ENCODE measurements at places on chromosomes 11 and 22.

DNA sequence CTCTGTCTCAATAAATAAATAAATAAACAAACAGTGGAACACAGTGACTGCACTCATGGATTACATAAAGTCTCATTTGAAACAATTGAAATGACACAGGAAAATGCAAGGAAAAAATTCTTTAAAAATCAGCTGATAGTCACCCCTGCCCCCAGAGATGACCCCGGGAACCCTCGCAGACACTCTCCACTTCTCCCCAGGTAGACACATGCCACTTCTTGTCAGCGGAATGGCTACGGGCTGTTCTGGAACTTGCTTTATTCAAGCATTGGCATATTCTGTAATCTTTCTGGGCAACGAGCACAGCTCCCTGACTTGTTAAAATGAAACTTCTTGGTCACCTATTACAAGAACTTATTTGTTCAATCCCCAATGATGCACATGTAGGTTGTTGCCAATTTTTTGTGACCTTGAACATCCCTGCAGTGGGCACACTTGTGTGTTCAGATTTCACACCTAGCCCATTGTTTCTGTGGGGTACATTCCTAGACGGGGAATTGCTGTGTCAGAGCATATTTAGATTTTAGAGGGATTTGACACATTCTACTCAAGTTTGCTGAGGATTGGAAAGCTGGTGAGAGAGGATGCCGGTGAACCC, 32.8 kb downstream of the MYEOV start:
- no peak for DNase-seq

GRCh38 chr11:74077193-74077592, 68.3 kb upstream of the UCP3 start:
- no peak for DNase-seq

- DNase-seq = peak; percentile 21
These were observed 5.4 kb upstream of the PAX6 start for GRCh38 chr11:31816468-31817053.

GRCh38 chr11:92460213-92460612, 235.6 kb downstream of the FAT3 start:
- DNase-seq = no peak

DNA sequence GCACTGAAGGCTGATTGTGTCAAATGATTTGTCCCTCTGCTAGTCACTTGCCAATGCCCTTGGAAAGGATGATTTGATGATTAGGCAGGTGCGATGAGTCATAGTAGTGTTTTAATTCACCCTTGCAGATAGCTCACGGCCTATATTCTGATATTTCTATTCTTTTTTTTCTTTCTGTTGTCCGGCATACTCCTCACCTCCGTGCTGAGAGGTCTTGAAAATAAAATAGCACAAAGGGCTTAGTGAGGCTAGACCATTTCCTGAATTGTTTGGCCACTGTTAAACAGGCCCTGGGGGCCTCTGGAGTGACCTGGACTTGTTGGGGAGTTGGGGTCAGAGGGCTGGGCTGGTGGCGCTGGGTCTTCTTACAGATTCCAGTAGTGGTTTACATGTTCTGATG, 99.8 kb downstream of the ZBTB16 start:
- no peak for DNase-seq
